ENCODE measurements at places on chromosomes 11 and 22. TPM values are rescaled to one million over a fixed set of nuclear protein-coding genes. Genes with fewer than 3 reads are reported as not detected.

GRCh38 chr11:64796047-64796756, 6.8 kb downstream of the MAP4K2 start:
- H3K27ac ChIP-seq = no peak overlapping the region
- H3K36me3 ChIP-seq = peaks cover 63% of the 10 kb centered on the region
- no peak overlapping the region for H3K4me3 ChIP-seq
- H3K27me3 ChIP-seq = no peaks in the 10 kb centered on the region
- H3K4me1 ChIP-seq = no peaks in the 10 kb centered on the region

- no peak overlapping the region for H3K4me3 ChIP-seq
- H3K27me3 ChIP-seq = peaks cover 3% of the 10 kb centered on the region
- H3K4me1 ChIP-seq = no peaks in the 10 kb centered on the region
- H3K36me3 ChIP-seq = no peaks in the 10 kb centered on the region
These were observed 188.1 kb downstream of the MYO18B start for GRCh38 chr22:25930083-25930482.

Gene RAB39A
- 1.5 TPM for total RNA-seq

DNA sequence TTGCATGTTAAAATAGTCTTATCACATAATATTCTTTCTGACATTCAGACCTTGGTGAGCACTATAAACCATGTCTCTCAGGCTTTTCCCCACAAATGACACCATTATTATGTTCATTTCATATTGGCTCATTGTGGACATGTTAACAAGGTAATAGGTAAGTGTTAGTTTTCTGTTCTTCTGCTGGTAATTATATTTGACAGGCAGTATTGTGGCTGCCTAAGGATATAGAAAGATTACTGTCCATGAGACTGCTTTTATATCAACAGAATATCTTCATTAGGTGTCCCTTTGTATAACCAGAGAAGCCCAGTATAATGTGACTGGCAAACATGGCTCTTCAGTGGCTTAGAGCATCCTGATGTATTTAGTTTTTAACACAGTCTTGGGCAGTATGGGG, 590.7 kb downstream of the NELL1 start:
- no peaks in the 10 kb centered on the region for H3K36me3 ChIP-seq
- no peaks in the 10 kb centered on the region for H3K4me1 ChIP-seq
- H3K27ac ChIP-seq = no peak overlapping the region
- H3K4me3 ChIP-seq = no peak overlapping the region
- H3K27me3 ChIP-seq = no peaks in the 10 kb centered on the region
- no peak for DNase-seq

Gene ISX
- total RNA-seq = not detected

DNA sequence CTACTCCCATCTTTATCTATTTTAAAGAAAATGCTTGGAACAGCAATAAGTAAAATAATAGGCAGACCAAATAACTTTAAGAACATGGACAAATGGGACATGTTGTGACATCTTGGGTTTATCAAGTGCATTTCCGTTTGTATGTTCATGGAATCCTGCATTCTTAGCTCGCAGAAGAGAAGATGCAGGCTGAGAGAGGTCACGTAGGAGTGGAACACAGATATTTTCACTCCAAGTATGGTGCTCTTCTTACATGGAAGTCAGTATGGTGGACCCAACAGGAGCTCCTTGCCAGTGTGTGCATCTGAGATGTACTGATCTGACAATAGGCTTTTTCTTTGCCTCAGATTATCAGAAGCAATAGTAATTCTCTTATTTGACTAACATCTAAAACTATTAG, 1.7 kb downstream of the E2F8 start:
- no peak overlapping the region for H3K4me3 ChIP-seq
- DNase-seq = no peak
- H3K27ac ChIP-seq = no peak overlapping the region
- H3K4me1 ChIP-seq = peaks cover 14% of the 10 kb centered on the region
- peaks cover 2% of the 10 kb centered on the region for H3K27me3 ChIP-seq
- H3K36me3 ChIP-seq = no peaks in the 10 kb centered on the region

DNA sequence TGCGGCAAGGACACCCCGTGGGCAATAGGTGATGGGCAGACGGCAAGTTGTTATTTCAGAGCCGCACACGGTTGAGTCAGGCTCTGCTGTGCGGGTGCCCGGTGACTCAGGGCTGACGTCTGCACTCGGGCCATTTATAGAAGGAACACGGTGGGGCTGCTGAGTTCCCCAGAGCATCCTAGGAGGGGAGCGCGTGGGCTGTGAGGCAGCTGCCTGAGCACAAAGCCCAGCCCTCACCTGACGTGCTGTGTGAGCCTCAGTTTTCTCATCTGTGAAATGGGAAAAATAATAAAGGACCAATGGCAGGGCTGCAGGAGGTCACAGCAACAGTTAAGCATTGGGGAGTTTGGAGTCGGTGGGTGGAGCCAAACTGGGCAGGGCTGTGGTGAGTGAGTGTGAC, 11.3 kb upstream of the RHOD start:
- no peak for DNase-seq
- H3K4me1 ChIP-seq = peaks cover 7% of the 10 kb centered on the region

- H3K36me3 ChIP-seq = no peaks in the 10 kb centered on the region
- H3K4me1 ChIP-seq = no peaks in the 10 kb centered on the region
- DNase-seq = no peak
- H3K4me3 ChIP-seq = no peak overlapping the region
- no peak overlapping the region for H3K27ac ChIP-seq
These were observed 117.3 kb upstream of the POU2AF2 start for GRCh38 chr11:111128076-111128870.

DNA sequence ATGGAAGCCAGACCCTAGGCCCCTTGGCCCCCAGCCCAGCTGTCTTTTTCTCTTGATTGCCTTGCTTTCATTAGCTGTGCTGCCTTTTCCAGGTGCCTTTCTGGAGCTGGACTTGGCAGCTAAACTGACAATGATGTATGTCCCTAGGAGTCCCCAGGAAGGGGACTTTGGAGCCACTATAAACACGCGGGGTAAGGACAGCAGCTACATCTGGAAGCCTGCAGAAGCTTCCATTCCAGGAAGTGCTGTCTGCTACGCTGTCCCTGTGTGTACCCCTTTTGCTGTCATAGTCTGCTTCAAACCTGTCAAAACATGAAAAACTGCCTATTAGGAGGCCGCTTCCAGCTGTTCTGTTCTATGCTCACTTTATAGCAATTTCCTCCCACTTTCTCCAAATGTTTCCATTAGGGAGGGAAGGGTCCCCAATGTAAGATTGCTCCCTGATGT, 153.3 kb upstream of the RAG2 start:
- H3K36me3 ChIP-seq = no peaks in the 10 kb centered on the region
- no peaks in the 10 kb centered on the region for H3K27me3 ChIP-seq
- no peaks in the 10 kb centered on the region for H3K4me1 ChIP-seq

- no peaks in the 10 kb centered on the region for H3K36me3 ChIP-seq
- H3K4me1 ChIP-seq = no peaks in the 10 kb centered on the region
- H3K27me3 ChIP-seq = no peaks in the 10 kb centered on the region
- H3K4me3 ChIP-seq = no peak overlapping the region
These were observed 29.8 kb downstream of the TOLLIP start for GRCh38 chr11:1279674-1280055.

DNA sequence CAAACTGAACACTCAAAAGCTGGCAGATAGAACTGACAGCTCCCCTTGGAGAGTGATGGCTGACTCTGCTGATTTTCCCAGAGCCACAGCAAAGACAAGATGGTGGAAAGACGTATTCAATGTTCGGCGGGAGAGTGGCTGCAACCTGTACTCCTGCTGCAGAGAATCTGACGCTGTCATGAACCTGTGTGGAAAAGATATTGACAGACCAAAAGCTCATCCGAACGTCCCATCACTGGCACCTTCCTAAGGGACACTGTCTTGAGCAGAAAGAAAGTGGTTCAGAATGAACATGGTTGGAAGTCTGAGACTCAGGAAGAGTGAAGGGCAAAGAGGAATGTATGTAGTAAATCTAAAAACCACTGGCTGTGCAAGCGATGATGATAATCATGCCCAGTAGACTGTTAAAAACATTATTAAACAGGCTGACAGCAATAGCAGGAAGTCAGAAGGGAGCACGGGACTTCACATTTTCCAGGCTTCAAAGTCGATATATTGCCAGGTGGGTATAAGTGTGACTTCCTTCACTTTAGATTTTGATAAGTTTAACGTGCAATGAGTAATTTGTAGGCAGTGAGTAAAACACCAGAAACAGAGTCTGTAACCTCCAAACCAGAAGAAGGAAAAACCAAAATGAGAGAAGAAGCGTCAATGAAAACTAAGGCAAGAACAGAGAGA, 6.2 kb upstream of the IL17REL start:
- DNase-seq = no peak
- H3K36me3 ChIP-seq = no peaks in the 10 kb centered on the region
- peaks cover 8% of the 10 kb centered on the region for H3K4me1 ChIP-seq
- H3K27me3 ChIP-seq = no peaks in the 10 kb centered on the region
- H3K27ac ChIP-seq = no peak overlapping the region

DNA sequence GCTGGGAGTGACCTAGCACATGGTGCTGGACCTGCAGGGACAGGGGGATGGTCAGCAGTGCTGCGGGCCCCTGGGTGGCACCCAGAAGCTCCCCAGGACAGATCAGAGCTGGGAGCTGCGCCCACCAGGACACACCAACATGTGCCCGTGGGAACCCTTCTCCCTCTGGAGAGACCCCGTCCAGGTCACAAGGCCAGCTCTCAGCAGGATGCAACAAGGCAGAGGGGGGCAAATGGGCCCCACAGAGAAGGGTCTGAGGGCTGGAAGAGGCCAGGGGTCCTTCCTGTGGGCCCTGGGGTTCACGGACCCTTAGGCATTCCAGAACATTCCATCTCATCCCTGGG, 6.2 kb downstream of the DUSP8 start:
- H3K4me3 ChIP-seq = no peak overlapping the region
- no peaks in the 10 kb centered on the region for H3K27me3 ChIP-seq
- DNase-seq = no peak
- H3K27ac ChIP-seq = peak overlapping the region; percentile 13

DNA sequence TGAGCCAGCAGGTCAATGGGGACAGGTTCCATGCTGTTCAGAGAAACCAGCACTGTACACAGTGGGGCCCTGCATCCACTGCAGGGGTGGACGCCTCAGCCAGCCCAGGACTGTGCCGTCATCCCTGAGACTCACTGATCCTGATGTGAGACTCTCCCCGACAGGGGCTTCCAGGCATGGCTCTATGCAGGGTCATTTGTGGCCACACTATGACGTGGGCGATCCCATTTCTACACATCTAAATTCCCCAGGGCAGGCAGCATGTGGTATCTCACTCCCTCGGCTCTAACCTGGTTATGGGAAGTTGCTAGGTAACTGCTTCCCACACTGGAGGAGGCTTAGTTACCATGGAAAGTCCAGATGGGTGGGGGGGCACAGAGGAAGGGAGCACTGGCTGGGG, 14.2 kb upstream of the FAM83F start:
- no peaks in the 10 kb centered on the region for H3K4me1 ChIP-seq
- no peaks in the 10 kb centered on the region for H3K36me3 ChIP-seq
- no peaks in the 10 kb centered on the region for H3K27me3 ChIP-seq
- H3K27ac ChIP-seq = no peak overlapping the region
- DNase-seq = no peak
- no peak overlapping the region for H3K4me3 ChIP-seq

GRCh38 chr22:37545703-37546436, 14.4 kb upstream of the CDC42EP1 start:
- H3K4me3 ChIP-seq = peak overlapping the region; percentile 26
- H3K36me3 ChIP-seq = no peaks in the 10 kb centered on the region
- peak; percentile 84 for DNase-seq

Gene OR5A1
- total RNA-seq = not detected

DNA sequence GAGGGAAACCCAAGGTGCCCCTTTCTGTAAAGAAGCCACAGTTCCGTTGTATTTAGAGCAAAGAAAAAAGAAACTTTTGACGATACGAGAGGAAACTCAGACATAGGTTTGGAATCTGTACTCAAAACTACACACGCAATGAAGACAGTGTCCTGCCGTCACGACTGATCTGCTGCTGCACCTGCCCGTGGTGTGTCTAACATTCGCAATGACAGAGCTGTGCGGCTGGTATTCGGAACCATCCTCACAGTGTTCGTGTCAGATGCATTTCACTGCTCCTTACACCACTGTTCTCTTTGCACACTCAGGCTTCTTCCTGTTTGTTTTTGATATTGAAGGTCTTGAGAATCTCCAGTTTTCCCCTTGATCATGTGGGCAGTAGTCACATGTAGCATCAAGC, 84.8 kb downstream of the RTL6 start:
- DNase-seq = no peak
- H3K27ac ChIP-seq = no peak overlapping the region
- H3K4me3 ChIP-seq = no peak overlapping the region
- H3K4me1 ChIP-seq = no peaks in the 10 kb centered on the region
- no peaks in the 10 kb centered on the region for H3K36me3 ChIP-seq

- no peak overlapping the region for H3K27ac ChIP-seq
- H3K4me1 ChIP-seq = no peaks in the 10 kb centered on the region
- no peaks in the 10 kb centered on the region for H3K27me3 ChIP-seq
- no peak overlapping the region for H3K4me3 ChIP-seq
- no peaks in the 10 kb centered on the region for H3K36me3 ChIP-seq
These were observed 301.9 kb downstream of the OPCML start for GRCh38 chr11:133230431-133230830.

DNA sequence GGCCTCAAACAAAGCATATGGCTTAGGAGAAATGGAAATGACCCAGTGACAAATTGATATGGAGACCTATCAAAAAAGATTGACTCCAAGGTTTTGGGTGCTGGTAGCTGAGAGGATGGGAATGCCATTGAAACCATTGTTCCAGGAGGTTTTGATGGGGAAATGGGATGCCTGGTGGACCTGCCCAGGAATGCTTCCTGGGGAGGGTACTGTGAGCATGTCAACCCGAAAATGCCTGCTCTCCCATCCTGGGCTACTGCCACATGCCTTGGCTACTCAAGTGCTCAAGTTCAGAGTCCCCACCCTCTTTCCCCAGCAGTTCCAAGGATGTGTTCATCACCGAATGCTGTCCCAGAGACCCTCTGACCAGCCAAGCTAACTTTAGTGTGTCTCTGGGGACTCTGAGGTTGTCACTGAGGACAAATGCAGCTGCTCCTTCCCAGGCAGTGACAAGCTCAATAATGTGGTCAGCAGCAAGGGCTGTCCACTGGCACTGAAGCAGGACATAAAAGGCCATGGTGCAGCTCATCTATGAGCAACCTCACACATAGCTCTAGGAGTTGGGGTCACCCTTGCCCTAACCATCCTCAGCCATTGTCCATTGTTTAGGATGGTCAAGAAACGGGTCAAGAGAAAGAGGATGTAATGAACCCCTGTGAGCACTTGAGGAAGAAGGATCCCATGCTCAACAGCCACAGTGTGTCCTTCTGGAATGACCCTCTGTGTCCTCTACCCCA, 83.7 kb downstream of the TRIM29 start:
- H3K4me1 ChIP-seq = no peaks in the 10 kb centered on the region
- no peak for DNase-seq
- no peak overlapping the region for H3K4me3 ChIP-seq
- H3K27ac ChIP-seq = no peak overlapping the region

Measured in tibial nerve (tissue), 4 donors.